Esophagus (tissue), 2 donors: ENCODE measurements at places on chromosomes 16 and 17. TPM values are rescaled to one million over a fixed set of nuclear protein-coding genes. Genes with fewer than 3 reads are reported as not detected.

CHTF18 gene
- polyA plus RNA-seq: 28.9 TPM

KRTAP3-2 gene
- 1.8 TPM for polyA plus RNA-seq

ZG16 gene
- not detected for polyA plus RNA-seq

GOT2 gene
- 43.7 TPM for polyA plus RNA-seq

TMEM204 gene
- polyA plus RNA-seq: 6.2 TPM

VMO1 gene
- polyA plus RNA-seq: 1.5 TPM

GLP2R gene
- polyA plus RNA-seq: 0.15 TPM

ERN2 gene
- 0.20 TPM for polyA plus RNA-seq

PROCA1 gene
- 2.0 TPM for polyA plus RNA-seq

QPRT gene
- 0.28 TPM for polyA plus RNA-seq

HOXB1 gene
- polyA plus RNA-seq: 1.0 TPM

KRTAP4-3 gene
- not detected for polyA plus RNA-seq

GCGR gene
- 0.11 TPM for polyA plus RNA-seq
